ENCODE measurements at places on chromosomes 16 and 17.

DNA sequence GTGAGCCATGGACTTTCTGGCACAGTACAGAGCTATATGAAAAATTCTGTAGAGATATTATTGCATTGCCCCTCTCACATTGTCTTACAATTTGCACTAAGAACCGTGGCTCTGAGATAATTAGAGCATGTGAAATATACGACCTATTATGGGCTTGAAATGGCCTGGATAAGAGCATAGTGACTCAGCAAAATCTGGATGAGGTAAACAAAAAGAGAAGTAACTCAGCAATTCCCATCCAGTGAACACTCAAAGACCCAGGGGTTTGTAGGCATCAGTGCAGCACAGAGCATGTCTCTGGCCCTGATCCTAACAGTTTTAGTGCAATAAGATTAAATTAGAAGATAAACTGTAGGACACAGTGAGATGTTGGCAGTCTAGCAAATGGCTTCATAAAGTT, 317.2 kb upstream of the MYOCD start:
- DNase-seq = no peak

DNA sequence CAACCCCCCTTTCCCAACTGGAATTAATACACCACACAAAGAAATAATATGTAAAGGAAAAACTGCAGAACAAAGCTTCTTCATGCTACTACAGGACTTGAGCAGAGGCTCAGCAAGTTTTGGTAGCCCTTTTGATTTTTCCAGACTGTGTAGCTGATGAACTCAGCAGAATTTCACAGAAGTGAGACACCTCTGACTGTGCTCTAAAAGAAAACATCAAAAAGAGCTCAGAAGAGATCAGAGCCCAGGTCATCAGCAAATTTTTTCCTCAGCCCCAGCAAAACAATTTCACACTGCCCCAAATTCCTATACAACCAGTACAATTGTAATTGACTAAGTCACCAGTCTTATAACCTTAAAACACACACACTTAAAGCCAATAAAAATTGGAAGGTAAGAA, 38.0 kb downstream of the TTC19 start:
- no peak for DNase-seq

GRCh38 chr16:74713325-74713724, 12.7 kb upstream of the MLKL start:
- DNase-seq = no peak

DNA sequence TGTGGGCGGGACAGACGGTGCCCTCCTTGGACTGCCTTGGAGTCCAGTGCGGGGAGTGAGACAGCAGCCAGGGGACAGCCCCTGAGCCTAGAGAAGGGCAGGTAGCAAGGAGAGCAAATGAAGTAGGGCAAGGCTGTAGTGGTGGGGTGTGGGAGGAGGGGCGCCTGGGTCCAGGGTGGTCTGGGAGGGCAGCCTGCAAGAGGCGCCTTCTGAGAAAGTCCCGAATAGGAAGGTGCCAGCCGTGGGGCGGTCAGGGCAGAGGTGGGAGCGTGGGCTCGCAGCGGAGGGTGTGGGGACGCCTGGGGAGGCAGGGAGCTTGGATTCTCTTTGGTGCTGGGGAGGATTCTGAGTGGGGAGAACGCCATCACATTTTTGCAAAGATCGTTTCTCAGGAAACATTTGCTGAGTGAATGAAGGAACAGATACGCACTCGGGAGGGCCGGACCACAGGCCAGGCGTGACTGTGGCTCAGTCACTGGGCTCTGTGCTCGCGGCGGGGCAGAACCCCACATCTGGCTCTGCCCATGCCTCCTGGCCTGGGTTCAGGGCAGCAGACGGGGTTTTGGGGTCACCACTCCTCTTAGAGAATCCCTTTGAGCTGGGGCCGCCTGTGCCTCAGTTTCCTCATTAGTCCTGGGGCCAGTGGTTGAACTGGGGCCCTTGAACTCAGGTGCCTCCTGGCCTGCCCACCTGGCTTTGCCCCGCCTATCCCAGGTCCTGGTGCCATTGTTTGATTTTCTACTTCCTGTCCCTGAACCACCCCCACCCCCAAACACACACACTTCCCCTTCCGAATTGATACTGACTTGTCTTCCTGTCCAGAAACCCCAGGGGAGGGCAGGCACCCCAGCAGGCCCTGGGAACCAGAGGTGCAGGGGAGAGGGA, 4.2 kb downstream of the SNN start:
- no peak for DNase-seq

- no peak for DNase-seq
Measured at GRCh38 chr17:62601471-62601870, 26.0 kb upstream of the MRC2 start.

DNA sequence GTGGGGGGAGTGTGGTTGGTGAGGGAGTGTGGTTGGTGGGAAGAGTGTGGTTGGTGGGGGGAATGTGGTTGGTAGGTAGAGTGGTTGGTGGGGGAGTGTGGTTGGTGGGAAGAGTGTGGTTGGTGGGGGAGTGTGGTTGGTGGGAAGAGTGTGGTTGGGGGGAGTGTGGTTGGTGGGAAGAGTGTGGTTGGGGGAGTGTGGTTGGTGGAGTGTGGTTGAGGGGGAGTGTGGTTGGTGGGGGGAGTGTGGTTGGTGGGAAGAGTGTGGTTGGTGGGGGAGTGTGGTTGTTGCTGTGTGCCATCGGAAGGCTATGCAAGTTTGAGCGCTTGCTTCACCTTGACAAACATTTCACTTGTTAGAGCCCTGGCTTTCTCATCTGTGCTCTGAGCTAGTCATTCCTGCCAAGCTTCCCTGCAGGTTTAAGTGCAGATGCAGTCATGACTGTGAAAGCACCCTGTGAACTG, 20.1 kb downstream of the MINK1 start:
- no peak for DNase-seq

GRCh38 chr16:84501077-84501735, 3.3 kb downstream of the MEAK7 start:
- no peak for DNase-seq

DNA sequence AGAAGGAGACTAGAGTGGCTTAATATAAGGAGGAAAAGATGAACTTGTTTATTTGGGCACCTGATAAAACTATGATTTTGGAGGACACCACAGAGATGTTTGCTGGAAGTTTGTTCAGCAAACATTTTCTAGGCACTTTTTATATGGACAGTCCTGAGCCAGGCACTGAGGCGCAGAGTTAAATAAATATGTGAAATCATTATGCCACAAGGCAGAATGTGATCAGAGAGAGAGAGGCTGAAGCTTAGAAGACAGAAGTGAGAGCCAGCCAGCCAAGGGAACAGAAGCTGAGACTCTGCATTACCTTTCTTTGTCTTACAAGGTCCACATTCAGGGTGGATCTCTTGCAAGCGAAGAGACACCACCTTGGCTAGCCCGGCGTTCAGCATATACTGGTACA, 21.4 kb downstream of the GTF3C1 start:
- DNase-seq = no peak

DNA sequence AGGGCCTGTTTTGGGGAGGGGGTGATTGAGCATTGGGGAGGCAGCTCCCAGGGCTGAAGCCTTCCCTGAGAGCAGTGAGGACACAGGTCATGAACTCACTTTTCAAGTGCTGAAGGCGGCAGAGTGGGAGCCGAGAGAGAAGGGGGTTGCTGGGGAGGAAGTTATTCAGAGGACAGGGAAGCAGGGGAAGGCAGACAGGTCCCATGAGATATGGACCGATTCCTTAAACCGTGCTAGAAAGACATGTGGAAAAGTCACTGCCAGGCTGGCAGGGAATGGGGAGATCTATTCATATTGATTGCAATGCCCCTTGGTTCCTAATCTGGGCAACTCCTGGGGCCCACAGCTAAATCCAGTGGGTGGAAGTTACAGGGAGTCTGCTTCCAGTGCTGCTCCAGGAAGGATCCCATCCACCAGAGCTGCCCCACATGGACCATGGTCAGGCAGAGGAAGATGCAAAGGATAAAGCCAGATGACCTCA, 1.1 kb downstream of the CCL4 start:
- no peak for DNase-seq

GRCh38 chr17:12983991-12984884, 33.6 kb downstream of the ELAC2 start:
- DNase-seq = no peak

GRCh38 chr17:38879878-38880665, 10.2 kb downstream of the LASP1 start:
- DNase-seq = no peak

DNA sequence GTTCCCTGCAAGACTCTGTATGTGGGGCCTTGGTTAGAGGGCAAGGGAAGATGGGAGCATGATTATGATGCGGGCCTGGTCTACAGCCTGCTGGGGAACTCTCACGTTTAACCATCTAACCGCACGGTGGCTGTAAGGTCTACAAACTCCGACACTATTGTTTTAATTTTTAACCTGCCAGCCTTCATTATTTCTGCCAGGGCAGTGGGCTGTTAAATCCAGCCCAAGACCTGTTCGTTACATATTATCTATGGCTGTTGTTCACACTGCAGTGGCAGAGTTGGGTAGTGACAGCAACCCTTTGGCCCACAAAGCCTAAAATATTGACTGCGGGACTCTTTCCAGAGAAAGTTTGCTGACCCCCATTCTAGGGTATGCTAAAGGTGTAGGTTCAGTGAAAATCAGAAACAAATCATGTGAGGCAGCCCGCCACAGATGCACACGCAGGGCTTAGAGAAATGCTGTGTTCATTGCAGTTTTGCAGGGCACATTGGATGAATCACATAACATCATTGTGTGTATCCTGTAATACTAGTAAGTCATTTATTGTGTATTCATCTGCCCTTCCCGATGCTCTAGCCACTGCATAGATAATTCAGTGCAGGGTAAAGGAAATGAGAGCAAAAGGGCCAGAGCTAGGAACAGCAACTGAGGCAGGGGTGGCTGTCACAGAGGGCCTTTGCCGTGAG, 14.3 kb downstream of the SNX29 start:
- DNase-seq = no peak

GRCh38 chr16:12611916-12612597, 191.6 kb downstream of the CPPED1 start:
- DNase-seq = no peak

- DNase-seq = no peak
Measured at GRCh38 chr17:80799538-80800480, 191.8 kb upstream of the CHMP6 start.

DNA sequence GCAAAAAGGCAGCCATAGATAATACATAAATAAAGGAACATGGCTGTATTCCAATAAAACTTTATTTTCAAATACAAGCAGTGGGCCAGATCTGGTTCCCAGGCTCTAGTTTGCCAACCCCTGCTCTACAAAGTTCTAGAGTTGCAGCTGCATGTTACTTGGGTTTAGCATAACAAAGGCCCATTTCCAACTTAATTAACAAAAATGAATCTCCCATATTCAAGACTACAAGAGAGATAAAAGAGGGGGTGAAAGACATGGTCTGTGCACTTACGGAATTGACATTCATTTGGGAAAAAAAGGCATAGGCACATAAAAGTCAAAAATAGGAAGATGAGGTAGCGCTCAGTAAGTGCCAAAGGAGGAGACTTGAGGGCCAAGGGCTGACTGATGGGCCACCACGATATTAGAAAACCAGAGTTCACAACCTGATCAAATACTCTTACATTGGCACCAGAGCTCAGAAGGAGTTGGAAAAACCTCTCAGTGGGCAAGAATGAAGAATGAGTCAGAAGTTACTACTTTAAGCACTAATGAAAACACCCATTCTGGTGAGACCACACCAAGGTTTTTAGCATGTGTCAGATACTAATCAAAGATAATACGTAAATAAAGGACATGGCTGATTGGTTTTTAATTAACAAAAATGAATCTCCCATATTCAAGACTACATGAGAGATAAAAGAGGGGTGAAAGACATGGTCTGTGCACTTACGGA, 164.0 kb downstream of the VPS53 start:
- DNase-seq = no peak

- DNase-seq = no peak
Measured at GRCh38 chr17:19386051-19386929, 700 bp downstream of the MFAP4 start.

- DNase-seq = no peak
Measured at GRCh38 chr16:22255335-22255734, 41.9 kb upstream of the POLR3E start.

DNA sequence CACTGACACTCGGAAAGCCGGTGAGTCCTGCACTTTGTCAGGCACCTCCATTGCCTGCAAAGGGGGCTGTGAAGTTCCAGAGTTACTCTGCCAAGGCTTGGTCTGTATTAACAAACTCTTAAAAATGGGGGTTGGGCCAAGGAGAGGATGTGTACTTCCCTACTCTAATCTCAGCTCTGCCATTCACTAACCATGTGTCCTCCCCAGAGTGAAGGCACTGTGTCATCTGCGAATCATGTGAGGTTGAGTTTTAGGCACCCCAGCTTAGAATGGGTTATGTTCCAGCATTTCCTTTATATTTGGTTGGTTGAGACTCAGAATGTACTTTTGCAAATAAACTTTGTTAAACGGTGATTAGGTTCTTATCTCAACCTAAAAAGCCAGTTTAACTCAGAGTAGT, 24.9 kb downstream of the ERCC4 start:
- DNase-seq = no peak

GRCh38 chr17:57881143-57881542, 31.3 kb upstream of the MRPS23 start:
- no peak for DNase-seq

DNA sequence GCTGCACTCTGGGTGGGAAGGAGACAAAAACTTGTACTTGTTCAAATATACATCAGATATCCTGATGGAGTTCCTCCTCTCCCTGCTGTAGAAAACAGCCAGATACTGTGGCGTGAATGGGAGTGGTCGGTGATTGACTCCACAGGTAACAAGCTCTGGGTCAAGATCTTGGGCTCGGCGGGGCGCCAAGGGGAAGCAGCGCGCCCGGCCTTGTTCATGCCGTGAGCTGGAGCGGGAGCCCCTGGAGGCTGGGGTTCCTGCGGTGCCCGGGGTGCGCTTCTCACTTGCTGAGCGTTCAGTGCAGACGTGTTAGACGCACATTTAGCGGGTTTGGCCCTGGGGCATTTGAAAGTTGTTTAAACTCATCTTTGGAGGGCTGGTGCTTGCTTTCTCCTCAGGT, 44.4 kb downstream of the BANP start:
- DNase-seq = no peak

DNA sequence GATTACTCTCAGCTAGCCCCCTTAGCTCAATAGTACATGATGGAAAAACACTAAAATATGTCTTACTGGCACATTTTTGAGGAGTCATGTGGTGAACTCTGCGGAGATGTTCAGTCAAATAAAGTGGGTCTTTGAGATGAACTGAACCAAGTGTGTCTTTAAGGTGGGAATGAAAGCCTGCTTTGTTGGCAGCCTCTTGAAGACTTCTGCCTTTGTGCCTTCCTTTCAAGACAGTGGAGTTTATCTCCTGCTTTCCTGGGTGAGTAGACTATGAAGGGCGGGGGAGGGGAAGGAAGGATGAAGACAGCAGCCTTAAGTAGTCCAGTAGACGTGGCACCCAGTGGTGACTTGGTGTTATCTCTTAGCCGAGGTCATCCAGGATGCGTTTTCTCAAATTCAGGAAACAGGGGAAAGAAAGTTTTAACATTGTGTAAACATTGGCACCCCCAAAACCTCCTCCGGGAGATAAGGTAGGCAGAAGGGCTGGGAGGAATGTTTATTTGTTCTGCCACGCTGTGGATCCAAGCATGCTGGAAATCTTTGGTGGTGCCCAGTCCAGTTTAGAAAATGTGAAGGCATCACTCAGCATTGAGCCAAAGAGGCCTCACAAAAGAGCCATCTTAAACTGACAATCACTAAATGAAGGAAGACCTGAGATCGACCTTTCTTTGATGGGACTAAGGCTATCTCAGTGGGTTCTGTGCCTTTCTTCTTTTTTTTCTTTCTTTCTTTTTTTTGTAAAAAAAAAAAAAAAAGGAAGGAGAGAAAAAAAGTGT, 220.6 kb downstream of the FTO start:
- no peak for DNase-seq
